CD4-positive, CD25-positive, alpha-beta regulatory T cell (primary cell): ENCODE measurements at places on chromosomes 4 and X. TPM values are rescaled to one million over a fixed set of nuclear protein-coding genes. Genes with fewer than 3 reads are reported as not detected.

GRCh38 chr4:65014078-65014477 lies 604.8 kb upstream of the TECRL start:
- no peak for DNase-seq

DNA sequence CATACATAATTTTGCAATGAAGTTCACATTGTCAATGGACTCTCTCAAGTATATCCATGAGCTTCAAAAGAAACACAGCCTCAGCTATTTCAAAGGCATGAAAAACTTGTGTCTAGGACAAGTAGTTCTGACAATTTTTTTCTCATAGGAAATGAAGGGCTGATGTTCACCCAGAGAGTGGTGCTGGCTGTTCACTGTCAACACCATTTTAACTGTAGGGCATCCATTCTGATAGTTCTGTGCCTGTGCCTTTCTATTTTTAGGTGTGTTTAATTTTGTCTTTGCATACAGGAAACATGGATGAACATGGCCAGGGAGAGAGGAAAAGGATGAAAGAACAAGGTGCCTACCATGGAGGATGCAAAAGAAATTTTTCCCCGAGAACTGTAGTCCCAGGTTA lies 135.3 kb upstream of the MAP9 start:
- no peak for DNase-seq

GRCh38 chr4:3767570-3768288 lies 1.5 kb downstream of the ADRA2C start:
- peak; percentile 46 for DNase-seq

DNA sequence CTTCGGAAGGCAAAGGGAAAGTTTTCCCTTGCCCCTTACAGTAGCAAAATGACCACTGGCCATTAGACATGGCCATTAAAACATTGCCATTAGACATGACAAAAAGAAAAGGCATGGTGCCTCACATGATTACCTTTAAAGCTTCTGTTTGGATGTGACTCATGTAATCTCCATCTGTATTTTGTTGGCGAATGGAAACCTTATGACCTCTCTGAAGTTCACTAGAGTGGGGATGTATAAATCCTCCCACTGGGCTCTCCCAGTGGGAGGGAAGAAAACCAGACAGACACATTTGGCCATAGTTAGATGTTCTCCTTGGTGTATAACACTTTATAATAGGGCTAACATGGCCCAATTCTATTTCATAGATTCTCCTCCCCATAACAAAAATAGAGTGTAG lies 152.6 kb downstream of the MAGEB17 start:
- no peak for DNase-seq

DNA sequence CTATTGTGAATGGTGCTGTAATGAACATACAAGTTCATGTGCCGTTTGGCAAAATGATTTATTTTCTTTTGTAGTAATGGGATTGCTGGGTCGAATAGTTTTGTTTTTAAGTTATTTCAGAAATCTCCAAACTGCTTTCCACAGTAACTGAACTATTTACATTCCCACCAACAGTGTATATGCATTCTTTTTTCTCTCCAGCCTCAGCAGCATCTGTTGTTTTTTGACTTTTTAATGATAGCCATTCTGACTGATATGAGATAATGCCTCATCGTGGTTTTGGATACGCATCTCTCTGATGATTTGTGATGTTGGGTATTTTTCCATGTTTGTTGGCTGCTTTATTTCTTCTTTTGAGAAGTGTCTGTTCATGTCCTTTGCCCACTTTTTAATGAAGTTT lies 246.3 kb upstream of the ADGRL3 start:
- no peak for DNase-seq

DNA sequence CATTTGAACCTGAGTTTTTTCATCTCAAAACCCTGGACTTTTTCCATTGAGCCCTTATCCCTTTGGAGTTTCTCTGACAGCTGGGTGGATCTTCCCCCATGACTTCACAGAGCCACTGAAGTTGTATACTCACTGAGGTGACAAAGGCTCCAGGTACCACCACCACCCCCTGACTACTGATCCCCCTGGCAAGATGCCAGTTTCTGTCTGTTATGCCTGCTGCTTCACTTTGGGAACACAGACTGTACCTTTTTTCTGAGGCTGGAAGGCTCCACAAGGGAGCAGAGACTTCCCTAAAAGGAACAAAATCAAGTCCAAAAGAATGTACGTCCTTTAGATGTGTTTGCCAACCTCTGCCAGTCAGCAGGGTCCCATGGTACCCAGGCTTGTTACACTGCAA lies 160.3 kb upstream of the JADE1 start:
- DNase-seq, result no peak

- DNase-seq, result no peak
Measured at GRCh38 chr4:158410272-158410671, 111.4 kb upstream of the RXFP1 start.

DNA sequence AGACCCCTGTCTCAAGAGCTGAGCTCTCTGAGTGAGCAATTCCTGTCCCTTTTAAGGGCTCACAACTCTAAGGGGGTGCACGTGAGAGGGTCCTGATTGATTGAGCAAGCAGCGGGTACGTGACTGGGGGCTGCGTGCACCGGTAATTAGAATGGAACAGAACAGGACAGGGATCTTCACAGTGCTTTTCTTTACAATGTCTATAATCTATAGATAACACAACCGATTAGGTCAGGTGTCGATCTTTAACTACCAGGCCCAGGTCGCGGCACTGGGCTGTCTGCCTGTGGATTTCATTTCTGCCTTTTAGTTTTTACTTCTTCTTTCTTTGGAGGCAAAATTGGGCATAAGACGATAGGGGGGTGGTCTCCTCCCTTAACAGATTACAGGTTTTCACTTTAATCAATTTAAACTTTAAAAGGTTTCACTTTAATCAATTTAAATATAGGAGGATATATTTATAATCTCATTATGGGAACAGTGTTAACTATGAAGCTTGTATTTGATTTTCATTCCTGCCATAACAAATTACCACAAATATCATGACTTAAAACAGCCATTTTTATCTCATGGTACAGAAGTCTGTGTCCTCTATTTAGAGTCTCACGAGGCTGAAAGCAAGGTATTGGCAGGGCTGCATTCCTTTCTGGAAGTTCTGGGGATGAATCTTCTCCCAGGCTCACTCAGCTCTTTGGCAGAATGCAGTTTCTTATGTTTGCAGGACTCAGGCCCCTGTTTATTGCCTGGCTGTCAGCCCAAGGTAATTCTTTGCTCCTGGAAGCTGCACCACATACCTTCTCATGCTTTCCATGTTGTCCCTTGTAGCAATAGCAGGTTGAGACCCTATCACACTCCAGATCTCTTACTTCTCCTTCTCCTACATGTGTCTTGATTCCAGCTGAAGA lies 5.2 kb downstream of the SPATA4 start:
- no peak for DNase-seq

- DNase-seq, result no peak
Measured at GRCh38 chr4:105472871-105473323, 965 bp downstream of the PPA2 start.

- no peak for DNase-seq
Measured at GRCh38 chr4:1041147-1041935, 29.9 kb downstream of the FGFRL1 start.

GRCh38 chr4:866761-867390 lies 40.9 kb upstream of the CPLX1 start:
- no peak for DNase-seq

DNA sequence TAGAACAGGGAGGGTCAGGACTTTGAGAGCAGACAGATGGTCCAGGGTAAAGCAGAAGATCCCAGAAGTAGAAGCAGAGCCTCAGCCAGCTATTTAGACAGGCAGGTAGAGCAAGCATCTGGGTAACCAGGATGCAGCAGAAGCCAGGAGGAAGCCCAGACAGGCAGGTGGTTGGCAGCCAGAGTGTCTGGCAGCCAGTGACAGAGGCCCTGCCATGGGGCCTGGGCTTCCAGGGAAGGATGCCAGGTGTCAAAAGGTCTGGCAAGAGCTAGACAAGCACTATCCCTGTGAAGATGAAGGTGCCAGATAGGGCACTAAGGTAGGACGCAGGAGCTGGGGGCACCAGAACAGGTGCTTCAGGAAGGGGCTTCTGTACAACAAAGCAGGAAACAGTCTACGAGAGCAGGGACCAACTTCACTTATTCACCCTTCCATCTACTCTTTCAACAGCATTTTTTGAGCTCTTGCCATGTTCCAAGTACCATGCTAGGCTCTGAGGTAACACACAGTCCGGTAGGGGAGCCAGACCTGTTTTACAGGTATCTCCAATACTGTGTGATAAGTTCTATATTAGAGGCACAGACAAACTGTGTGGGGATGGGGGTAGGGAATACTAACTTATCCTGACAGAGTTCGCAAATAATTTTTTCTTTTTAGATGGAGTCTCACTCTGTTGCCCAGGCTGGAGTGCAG lies 38.1 kb upstream of the GJB1 start:
- no peak for DNase-seq

GRCh38 chr4:95515589-95515988 lies 33.2 kb downstream of the UNC5C start:
- DNase-seq, result no peak

- DNase-seq, result no peak
Measured at GRCh38 chrX:122187069-122187713, 996.9 kb upstream of the GRIA3 start.

- peak; percentile 66 for DNase-seq
Measured at GRCh38 chr4:47668810-47669408, 169.0 kb downstream of the CORIN start.

DNA sequence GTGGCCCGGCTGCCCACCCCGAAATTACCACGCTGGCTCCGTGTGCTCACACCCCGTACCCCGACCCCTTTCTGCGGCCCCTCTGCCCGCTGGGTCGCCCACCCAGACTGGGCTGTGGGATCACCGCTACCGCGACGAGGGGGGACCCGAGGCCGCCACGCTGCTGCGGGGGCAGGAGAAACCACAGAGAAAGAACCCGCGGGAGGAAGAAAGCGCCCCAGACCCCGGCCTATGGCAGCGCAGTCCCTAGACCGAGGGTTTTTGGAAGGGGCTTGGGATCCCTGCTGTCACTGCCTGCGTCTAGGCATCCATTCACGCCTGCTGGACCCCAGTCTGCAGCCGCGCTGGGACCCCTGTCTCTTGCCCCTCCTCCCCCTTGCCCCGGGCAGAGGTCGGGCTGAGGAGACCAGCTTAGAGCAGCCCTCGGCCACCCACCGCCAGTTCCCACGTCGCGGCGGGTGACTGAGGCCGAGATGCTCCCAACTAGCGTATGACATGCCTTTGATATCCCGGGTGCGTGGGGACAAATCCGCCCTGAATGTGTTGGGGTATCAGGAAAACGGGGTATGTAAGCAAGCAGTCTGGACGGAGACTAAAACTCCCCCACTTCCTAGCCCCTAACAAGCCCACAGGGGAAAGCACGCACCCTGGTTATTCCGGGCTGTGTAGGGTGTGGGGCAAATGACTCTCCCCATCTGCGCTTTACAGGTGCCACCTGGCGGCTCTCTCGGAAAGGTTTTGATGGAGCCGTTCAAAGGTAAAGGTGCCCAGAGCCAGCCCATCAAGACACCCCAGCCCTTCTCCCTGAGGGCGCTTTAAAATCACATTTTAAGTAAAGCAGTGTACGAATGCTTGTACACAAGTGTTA lies 862 bp upstream of the INPP4B start:
- DNase-seq, result peak; percentile 59

DNA sequence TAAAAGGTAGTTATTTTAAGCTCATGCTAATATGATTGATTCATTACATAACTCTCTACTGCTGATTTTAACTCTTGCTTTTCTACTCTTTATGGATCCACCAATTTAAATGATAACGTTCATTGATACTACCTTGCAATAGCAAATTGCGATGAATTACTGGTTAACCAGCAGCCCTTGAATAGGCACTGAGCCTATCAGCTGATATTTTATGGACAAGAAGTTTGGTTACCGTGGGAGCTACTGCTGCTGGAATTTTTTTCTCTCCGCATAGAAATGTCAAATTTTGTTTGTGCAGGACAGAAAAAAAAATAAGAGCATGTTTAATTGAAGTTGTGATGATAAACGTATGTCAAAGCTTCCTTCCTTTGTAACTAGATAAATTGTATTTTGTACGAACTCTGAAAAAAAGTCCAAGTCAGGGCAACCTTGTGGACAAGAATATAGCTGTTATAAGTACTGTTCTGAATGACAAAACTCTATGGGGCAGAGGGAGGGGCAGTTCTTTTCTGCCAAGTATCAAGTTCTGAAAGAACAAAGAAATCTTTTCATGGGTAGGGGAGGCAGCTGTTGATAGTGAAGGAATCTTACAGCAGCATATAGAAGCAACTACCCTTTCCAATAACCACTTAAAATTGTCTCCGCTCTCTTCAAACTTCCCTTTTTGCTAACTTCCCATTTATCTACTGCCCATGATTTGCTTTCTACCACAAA lies 434.9 kb upstream of the PABPC4L start:
- no peak for DNase-seq

- DNase-seq, result no peak
Measured at GRCh38 chr4:7826176-7826908, 113.3 kb downstream of the AFAP1 start.

- peak; percentile 15 for DNase-seq
Measured at GRCh38 chr4:183797445-183798300, 107.4 kb upstream of the STOX2 start.

DNA sequence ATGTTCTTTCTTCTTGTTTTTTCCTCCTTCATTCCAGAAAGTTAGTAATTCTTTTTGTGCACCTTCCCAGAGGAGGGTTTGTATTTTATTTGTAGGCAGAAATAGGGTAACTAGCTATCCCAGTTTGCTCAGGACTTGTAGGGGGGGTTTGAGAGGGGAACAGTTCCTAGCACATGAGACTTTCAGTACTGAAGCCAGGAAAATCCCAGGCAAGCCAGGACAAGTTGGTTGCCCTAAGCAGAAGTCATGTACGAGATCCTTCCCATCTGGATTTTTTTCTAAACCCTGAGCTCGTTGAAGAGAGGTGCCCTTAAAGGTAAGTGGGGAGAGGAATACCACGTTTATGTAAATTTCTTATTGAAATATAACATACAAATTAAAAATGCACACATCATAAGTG lies 15.6 kb upstream of the TAB3 start:
- DNase-seq, result no peak

DNA sequence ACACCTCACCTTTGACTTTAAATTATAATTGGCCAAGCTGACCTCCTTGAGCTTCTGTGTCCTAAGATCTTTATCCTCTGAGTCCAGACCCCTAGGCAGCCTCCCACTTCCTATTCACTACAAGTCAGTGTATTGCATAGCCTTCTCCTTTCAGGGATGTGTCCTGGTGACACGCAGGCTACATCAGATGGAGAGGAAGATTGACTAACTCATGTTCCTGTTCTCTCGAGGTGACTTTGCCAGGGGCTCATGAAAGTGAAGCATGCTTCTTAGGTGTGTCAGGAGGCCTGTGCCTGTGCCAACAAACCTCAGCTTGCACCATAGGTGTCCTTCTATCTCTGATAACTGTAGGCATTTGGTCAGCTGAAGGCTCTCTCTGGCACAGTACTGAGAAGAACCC lies 195.7 kb upstream of the HS3ST1 start:
- DNase-seq, result no peak

- no peak for DNase-seq
Measured at GRCh38 chr4:186669159-186669731, 54.4 kb downstream of the FAT1 start.

PCSK1N gene
- 4.1 TPM for polyA plus RNA-seq

MMRN1 gene
- 2.0 TPM for polyA plus RNA-seq

SHISA3 gene
- polyA plus RNA-seq, result not detected

APOOL gene
- 4.0 TPM for polyA plus RNA-seq

CENPVL2 gene
- not detected for polyA plus RNA-seq

FGFBP2 gene
- polyA plus RNA-seq, result not detected

YIPF7 gene
- polyA plus RNA-seq, result not detected

TMEM47 gene
- polyA plus RNA-seq, result not detected

FATE1 gene
- polyA plus RNA-seq, result not detected

GPR34 gene
- not detected for polyA plus RNA-seq

SLC38A5 gene
- polyA plus RNA-seq, result 16.9 TPM
